Lung microvascular endothelial cell (primary cell): ENCODE measurements at places on chromosomes 1 and 21. TPM values are rescaled to one million over a fixed set of nuclear protein-coding genes. Genes with fewer than 3 reads are reported as not detected.

DNA sequence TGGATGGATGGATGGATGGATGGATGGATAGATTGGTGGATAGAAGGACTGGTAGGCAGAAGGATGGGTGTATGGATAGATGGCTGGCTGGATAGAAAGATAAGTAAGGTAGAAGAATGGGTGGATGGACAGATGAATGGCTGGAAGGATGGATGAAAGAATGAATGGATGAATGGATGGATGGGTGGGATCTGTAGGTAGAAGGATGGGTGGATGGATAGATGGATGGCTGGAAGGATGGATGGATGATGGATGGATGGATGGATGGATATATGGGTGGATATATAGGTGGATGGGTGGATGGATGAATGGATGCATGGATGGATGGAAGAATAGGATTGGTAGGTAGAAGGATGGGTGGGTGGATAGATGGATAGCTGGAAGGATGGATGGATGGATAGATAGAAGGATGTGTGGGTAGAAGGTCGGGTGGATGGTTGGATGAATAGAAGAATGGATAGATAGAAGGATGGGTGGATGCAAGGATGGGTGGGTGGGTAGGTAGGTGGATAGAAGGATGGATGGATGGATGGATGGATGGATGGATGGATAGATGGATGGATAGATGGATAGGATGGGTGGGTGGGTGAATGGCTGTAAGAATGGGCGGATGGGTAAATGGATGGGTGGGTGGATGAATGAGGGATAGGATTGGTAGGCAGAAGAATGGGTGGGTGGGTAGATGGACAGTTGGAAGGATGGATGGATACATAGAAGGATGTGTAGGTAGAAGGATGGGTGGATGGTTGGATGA lies 7.5 kb downstream of the MASP2 start:
- DNase-seq = no peak

GRCh38 chr1:113253187-113253586 lies 137.1 kb upstream of the MAGI3 start:
- no peak for DNase-seq

TRAF5 gene
- 7.8 and 8.5 TPM in 2 replicates for total RNA-seq

DNA sequence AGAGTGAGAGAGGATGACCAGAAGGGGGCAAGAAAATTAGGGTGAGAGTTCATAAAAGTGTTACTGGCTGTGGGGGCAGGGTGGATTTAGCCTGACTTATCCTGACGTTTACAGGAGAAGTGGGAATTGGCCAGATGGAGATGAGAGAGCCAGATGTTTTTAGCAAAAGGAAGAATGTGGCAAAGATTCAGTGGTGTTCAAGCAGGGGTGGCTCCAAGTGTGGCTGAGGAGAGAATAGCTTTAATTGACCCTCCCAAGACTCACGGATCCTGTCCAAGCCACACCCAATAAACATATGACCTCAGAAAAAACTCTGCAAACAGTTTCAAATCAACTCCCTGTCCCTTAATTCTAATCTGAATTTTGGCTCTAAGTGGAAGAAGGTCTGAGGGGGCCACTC lies 35.2 kb upstream of the EDEM3 start:
- no peak for DNase-seq

ESPN gene
- 0.20 and 0.65 TPM in 2 replicates for total RNA-seq

ZNF644 gene
- total RNA-seq = 33.8 and 42.5 TPM in 2 replicates

USH2A gene
- total RNA-seq = not detected in 2 replicates

DNA sequence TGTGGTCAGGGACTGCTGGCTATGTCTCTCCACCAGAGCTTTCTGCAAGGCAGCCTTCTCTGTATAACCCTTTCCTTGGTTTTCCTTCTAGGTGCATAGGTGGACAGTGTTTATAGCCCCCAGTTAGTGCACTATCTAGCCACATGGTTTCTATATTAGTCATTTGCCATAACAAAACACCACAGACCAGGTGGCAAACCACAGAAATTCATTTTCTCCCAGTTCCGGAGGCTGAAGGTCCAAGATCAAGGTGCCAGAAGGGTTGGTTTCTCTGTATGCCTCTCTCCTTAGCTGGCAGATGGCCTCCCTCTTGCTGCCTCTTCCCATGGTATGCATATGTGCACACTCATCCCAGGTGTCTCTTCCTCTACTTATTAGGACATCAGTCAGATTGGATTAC lies 106.4 kb downstream of the KAZN start:
- DNase-seq = no peak

DNA sequence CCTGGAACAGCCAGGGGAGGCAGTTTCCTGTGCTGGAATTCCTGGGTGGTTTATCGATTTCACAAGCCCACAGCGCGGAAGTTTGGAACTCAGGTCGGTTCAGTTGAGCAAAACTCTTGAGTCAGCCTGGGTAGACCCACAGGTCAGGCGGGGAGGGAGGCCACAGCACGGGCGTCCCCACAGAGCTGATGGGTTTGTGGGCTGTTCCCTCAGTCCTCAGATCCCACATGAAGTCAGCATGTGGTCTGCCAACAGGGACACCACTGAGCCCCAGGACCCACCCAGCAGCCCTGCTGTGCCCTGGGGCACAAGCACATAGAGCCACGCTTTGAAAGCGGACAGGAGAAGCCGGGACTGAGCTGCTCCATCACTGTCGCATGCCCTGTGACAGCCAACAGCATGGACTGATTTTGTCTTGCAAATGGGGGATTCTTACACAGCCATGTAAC lies 17.4 kb downstream of the BMP8A start:
- DNase-seq = no peak

DNA sequence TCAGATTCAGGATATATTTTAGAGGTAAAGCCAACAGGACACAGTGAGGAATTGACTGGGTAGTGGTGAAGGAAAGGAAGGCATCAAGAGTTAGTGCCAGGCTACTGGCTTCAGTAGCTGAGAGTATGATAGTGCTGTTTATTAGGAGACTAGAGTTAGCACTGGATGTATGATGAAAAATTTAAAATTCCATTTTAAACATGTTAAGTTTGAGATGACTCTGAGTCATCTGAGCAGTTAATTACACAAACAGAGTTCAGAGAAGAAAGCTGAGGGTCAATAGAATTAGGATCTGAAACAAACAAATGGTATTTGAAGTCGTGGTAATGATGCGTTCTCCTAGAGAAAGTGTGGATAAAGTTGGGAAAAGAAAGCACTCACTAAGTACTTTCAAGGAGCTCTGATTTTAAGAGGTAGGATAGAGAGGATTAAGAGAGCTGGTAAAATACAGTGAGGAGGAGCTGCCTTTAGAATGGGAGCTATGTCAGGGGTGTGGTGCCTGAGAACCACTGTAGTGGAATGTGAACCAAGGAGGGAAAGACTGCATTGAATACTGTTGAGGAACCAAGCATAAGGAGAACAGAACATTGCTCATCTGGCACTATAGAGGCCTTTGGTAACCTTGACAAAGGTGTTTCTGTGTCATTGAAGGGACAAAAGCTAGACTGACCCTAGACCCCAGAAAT lies 21.7 kb upstream of the SHCBP1L start:
- DNase-seq = no peak

HAO2 gene
- total RNA-seq = not detected in 2 replicates

DNA sequence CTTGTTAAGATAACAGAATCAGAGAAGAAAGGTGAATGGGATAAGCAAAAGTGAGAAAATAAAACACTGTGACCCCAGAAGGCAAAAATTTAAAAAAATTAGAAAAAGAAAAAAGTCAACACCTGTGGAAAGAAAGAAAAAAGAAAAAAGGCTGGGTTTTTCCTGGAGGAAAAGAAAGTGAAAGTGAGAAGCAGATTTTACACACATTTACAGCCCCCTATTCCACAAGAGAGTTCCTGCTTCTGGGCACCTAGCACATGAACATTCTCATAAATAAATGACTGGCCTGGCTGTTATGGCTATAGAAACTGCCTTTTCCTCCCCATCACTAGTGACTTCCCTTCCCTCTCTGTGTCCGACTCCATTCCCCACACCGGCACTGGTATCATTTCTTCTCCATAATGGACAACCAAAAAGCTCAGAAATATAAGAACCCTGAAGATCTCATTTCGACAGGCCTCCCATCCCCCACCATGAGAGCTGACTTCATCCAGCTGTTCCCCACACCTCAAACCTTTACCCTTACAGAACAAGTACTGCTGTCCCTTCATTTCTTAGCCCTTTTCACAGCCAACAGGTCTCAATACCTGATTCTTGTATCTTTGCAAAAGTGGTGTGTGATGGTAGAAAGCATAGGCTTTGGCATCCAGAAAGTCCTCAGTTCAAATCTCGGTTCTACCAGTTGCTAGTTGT lies 12.6 kb downstream of the MTF1 start:
- peak; percentile 7 for DNase-seq

DNA sequence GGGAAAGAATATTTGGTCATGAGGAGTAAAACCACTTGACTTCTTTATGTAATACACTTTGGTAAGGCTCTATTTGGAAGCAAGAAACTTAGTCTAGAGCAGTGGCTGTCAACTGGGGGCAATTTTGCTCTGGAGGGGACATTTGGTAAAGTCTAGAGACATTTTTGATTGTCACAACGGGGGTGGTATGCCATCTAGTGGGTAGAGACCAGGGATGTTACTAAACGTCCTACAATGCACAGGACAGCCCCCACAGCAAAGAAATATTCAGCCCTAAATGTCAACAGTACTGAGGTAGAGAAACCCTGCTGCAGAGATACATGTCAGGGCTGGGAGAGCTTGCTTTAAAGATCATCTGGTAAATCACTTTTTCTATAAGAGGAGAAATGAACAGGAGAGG lies 13.5 kb downstream of the FUCA1 start:
- peak; percentile 34 for DNase-seq

RIPPLY3 gene
- not detected in 2 replicates for total RNA-seq

- DNase-seq = no peak
Measured at GRCh38 chr1:201842472-201843027, 13.6 kb downstream of the IPO9 start.

- DNase-seq = no peak
Measured at GRCh38 chr1:22119626-22120468, 23.1 kb downstream of the WNT4 start.

LCE1F gene
- not detected in 2 replicates for total RNA-seq

HMGCL gene
- 37.3 and 40.7 TPM in 2 replicates for total RNA-seq

DNA sequence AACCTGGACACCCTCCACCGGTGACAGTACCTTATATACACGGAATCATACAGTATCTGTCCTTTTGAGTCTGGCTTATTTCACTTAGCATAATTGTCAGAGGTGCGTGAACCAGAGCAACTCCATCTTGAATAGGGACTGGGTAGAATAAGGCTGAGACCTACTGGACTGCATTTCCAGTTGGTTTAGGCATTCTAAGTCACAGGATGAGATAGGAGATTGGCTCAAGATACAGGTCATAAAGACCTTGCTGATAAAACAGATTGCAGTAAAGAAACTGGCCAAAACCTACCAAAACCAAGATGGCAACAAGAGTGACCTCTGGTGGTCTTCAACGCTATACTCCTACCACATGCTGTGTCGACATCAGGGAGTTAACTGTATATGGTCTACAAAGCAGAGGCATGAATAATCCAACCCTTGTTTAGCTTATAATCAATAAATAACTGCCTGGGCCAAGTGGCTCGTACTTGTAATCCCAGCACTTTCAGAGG lies 1.4 kb upstream of the FDPS start:
- peak; percentile 69 for DNase-seq

- DNase-seq = no peak
Measured at GRCh38 chr21:45588086-45588825, 46.0 kb upstream of the SLC19A1 start.

- peak; percentile 56 for DNase-seq
Measured at GRCh38 chr1:228083871-228084278, 1.4 kb downstream of the ARF1 start.

DNA sequence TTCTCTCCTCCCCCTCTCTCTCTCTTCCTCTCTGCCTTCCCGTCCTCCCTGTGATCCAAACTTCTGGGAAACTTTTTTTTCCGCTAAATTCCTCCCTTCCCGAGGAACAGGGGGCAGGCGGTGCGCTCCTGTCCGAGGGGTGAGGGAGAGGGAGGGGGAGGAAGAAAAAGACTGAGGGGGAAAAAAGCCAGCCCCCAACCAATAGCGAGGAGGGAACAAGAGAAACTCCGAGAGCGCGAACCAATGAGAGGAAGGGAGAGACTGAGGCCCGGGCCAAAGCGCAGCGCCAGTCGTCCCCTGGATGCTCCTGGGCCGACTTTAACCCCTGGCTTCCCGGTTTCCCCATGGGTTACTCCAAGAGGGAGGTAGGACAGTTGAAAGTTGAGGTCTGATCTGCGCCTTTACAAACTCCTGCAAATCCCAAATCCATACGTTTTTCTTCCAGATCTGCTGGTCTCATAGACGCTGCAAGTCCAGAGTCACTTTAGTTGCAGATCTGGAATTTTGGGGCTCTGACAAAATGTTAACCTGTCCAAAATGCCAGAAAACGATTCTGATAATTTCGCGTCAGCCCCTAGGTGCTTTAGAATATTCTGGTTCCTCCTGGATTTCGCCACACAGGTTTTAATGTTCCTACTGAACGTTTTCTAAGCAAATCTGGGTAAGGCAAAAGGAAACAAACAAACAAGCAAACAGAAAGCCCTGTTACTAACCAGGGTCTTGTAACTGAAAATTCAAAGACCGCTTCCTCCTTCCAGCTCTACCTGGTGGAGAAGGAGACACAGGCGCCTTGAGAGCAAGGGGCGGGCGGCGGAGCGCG lies at the start of gene TBX15:
TSS of gene TBX15 (minus strand) at position 158 of the 820 bp plus-strand sequence. CDS start 548 bp downstream, outside the sequence.
- no peak for DNase-seq

GRCh38 chr1:67165468-67166041 lies 699 bp upstream of the IL23R start:
- no peak for DNase-seq

THBS3 gene
- total RNA-seq = 7.9 and 9.2 TPM in 2 replicates

- no peak for DNase-seq
Measured at GRCh38 chr1:200479816-200480215, 70.0 kb upstream of the ZNF281 start.

DISC1 gene
- total RNA-seq = 3.0 and 4.1 TPM in 2 replicates

DNA sequence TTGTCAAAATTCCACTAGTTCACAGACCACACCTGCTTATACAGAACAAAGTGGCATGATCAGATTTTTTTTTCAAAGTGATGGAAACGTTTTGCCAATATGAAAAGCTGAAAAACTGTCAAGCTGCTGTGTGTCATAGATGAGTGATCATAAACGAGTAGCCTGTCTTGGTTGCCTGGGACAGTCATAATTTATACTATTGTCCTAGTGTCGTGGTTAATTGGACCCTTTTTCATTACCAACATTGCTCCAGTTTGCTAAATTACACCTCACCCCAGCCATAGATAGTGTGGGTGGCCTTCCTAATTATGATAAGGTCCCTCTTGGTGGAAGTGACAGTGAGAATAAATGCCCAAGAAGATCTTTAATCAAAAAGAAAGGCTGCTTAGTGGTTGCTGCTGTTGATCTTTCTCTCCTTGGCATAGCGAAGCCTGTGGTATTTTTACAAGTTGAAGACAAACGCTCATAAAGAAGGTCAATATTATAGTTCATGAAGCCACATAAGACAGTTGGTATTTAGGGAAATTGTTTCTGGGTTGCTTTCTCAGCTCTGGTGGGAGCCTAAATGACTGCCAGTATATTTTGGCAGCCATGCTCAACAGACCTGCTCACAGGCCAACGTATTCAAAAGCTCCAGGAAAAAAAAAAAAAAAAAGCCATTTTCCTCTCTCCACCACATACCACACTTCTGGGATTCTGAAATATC lies 478.1 kb downstream of the PLA2G4A start:
- no peak for DNase-seq
